Endothelial cell (in vitro differentiated cells): ENCODE measurements at places on chromosomes 7 and 10. TPM values are rescaled to one million over a fixed set of nuclear protein-coding genes. Genes with fewer than 3 reads are reported as not detected.

Gene EBLN1
- total RNA-seq: not detected

DNA sequence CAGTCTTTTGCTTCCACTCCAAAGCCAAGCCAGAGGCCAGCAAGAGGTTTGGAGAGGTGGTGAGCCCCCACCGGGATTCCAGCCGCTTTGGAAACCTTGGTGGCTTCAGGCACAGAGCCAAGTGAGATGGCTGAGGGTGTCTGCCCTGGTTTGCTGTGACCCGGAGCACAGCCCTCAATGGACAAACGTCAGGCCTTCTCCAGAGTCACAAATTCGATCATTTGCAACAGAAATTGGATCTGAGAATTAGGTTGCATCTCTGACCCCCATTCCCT is 885 bp upstream of the NKX1-2 start:
- DNase-seq: no peak

Gene CCDC3
- 26.1 TPM for total RNA-seq

DNA sequence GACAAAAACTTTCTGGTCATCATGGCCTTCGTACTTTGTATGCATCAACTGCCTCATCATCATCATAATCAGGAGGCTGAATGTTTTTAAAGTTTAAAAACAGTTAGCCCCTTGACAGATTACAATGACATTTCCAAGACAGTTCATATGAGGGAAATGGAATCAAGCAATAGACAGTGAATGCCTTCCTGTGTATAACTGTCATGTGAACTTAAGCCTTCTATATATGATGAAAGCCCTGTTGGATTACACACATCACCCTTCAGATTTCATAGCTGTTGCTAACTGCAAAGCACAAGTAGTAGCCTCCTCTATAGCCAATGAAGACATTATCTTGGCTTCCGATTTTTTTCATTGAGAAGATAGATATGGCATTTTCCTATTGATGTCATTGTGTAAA is 154.0 kb downstream of the PLXDC2 start:
- DNase-seq: no peak

Gene NEUROD6
- total RNA-seq: not detected

DNA sequence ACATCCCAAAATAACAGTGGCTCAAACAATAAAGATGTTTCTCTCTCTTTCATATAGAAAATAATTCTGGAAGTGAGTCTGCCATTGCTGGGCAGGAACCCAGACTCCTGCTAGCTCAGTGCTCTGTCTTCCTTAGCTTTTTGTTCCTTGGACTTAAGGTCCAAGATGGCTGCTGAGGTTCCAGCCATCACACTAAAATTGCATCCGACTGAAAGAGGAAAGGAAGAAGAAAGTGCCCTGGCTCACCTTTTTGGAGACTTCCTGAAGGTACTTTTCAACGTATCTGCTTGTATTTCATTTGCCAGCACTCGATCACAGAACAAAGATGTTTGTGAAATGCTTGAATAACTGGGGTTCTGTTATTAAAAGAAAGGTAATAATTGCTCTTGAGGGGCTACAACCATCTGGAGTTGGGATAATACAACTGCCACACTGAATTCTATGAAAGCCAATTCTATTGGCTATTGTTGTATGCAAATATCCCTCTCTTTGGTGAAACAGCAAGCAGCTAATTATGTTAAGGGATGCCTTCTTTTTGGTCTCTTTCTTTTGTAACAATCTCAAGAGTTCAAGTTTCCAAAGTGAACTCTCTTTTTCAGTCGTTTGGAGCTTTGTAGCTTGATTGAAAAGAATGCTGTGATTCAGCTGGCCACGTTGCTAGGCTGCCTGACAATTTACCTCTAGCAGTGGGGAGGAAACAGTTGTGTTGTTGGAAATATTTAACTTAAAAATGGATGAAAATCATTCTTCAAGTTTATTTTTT is 83.9 kb downstream of the BAMBI start:
- no peak for DNase-seq

DNA sequence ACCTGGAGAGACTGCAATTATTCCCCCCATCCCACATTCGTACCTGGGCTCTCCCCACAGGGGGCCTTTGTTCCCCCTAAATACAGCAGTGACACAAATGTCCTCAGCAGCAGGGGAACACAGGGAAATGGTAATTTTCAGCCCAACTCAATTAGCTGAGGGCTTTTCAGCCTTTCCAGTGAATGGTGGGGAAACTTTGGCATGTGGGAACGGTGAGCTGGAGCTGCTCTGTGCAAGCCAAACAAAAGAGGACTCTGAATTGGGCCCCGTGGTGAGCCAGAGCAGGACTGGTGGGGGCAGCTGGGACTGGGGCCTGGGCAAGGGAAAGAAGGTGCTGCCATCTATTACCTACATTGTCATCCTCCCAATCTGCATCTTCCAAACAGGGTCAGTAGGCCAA is 51.0 kb downstream of the FBXW4 start:
- no peak for DNase-seq

- no peak for DNase-seq
Measured at GRCh38 chr10:49735848-49736563, 26.1 kb downstream of the OGDHL start.

DNA sequence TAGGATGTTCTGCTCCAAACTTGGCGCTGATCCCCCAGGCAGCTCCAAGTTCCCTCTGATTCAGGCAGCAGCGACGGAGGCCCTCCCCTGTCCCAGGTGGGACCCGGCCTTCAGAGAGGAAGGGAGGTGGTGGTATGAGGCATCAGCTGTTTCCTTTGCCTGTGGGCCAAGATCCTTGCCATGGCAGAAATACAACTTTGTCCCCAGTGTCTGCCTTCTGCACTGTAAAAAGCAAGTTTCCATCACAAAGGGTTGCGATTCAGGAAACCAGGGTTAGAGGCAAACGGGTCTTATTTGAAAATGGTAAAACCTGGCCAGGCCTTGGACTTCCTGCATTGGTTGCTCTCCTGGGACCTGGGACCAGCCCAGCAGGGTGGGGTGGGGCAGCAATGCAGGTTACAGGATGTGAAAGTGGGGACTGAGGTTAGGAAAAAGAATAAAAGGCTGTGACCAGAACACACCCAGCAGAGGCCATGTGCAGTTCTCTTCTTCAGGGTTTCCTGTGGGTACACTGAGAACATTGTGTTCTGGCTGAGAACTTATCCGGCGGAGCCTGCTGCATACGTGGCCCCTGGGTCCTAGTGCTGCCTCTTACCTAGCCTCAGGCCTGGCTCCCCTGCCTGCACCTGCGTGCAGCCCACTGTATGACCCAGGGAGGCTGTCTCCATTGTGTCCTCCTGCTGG is 25.1 kb upstream of the DDIT4 start:
- peak; percentile 27 for DNase-seq

GRCh38 chr7:158924956-158925355 is 68.6 kb downstream of the DYNC2I1 start:
- DNase-seq: no peak

DNA sequence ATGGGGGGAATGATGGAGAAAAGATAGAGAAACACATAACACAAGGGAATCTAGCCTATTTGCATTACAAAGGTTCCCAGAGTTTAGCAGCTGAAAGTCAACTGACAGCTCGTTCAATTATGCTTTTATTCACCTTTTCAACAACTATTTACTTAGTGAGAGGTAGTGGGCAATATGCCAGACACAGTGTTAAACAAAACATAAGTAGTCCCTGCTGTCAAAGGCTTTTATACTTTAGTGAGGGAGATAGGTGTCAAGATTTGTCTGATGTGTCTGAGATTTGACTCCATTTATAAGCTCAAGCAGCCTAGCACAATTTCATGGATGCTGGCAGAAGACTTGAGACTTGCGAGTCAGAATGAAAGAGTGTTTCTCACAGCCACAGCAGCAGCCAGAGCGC is 549.0 kb upstream of the VSTM2A start:
- DNase-seq: no peak

DNA sequence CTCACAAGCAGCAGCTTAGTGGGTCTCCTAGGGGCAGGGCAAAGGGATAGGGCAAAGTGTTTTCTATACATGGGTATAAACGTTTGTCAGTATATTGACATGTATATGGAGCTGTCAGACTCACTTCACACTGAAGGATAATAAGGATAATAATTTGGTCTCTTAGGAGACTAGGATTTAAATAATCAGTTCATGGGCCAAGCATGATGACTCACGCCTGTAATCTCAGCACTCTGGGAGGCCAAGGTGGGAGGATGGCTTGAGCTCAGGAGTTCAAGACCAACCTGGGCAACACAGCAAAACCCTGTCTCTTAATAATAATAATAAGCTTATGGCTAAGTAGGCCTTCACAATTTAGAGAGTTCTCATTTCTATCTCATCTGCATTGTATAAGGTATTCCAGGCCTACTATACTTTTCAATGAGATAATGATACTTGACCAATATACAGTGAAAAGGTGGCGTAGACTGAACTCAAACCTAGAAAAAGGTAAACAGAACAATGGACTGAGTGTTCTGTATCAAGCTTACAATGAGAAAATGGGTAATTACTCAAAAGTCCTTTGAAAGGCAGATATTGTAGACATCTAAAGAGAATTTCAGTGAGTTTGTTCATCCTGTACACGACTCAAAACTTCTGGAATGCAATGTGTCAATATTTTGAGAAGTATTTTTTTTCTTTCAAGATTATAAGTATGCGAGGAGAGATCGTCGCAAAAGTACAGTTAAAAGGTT is 7.0 kb downstream of the GSAP start:
- DNase-seq: no peak

DNA sequence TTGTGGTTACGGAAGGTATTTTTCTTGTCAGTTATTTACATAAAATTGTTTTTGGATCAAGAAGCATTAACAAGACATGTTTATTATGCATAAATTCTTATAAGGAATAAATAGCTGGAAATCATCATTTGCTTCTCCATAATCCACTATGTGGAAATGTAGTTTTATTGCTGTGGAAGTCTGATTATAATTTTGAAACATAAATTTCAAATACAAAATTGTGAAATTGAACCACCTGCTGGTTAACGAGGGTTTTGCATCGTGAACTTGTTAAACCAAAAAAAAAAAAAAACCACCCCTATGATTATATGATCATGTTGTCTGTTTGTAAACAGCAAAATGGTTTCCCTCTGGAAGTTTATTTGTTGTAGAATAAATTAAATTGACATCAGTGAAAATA is 25.9 kb downstream of the ABRAXAS2 start:
- no peak for DNase-seq

Gene GIMAP1
- total RNA-seq: 3.6 TPM

- no peak for DNase-seq
Measured at GRCh38 chr10:117936566-117936965, 110.2 kb downstream of the RAB11FIP2 start.

- no peak for DNase-seq
Measured at GRCh38 chr10:66455304-66455703, 470.5 kb upstream of the LRRTM3 start.

DNA sequence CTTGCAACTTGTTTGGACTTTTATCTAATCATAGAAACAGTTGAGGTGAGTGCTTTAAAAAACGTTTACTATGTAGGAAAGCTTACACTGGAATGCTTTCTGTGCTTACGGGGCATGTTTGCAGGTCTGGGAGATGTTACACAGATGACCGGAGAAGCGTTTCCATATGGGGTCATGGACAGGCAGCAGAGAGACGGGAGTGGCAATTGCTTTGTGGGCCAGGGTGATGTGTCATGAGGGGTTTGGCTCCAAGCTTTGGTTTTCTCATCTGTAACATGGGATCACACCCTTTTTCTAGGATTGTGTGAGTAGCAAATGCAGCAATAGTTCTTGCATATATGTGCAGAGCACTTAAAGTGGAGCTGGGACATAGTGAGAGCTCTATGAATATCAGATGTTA is 174.8 kb upstream of the MKI67 start:
- DNase-seq: no peak

- DNase-seq: no peak
Measured at GRCh38 chr10:124379609-124380193, 39.0 kb downstream of the OAT start.

DNA sequence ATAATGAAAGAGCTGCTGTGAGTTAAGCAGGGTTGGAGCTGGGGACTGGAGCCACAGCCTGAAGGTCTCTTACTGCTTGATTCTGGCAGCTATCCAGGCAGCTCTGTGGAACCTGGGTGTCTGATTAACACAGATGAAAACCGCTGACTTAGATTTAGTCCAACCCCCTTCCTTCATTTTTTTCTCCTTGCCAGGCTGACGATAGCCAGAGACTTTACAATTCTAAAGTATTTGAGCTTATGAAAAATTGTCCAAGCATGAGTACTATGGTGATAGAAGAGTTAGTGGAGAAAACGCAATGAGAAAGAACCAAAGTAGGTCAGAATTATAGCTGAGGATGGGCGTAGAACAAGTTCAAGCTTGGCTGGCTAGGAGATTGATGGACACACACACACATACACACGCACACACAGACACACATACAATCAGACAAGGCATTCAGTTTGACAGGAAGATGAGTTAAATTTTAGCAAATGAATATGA is 13.5 kb upstream of the GPR85 start:
- no peak for DNase-seq

DNA sequence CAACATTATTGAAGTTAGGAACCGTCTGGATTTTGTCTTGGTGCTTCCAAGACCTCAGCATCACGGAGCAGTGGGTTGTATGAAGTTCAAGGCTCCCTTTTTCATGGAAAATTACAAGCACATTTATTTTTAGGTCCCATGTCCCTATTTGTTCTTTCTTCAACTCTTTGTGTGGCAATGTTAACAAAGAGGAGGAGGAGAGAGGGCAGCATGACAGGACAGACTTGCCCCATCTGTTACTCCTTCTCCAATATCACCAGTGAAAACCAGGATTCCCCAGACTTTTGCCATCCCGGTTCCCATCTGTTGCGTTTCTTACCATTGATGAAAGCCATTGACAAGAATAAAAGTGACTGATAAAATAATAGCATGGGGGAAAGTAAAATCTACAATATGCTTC is 28.6 kb downstream of the EEPD1 start:
- DNase-seq: no peak

Gene TRA2A
- 107 TPM for total RNA-seq

- DNase-seq: no peak
Measured at GRCh38 chr7:8605221-8605620, 171.8 kb downstream of the NXPH1 start.

DNA sequence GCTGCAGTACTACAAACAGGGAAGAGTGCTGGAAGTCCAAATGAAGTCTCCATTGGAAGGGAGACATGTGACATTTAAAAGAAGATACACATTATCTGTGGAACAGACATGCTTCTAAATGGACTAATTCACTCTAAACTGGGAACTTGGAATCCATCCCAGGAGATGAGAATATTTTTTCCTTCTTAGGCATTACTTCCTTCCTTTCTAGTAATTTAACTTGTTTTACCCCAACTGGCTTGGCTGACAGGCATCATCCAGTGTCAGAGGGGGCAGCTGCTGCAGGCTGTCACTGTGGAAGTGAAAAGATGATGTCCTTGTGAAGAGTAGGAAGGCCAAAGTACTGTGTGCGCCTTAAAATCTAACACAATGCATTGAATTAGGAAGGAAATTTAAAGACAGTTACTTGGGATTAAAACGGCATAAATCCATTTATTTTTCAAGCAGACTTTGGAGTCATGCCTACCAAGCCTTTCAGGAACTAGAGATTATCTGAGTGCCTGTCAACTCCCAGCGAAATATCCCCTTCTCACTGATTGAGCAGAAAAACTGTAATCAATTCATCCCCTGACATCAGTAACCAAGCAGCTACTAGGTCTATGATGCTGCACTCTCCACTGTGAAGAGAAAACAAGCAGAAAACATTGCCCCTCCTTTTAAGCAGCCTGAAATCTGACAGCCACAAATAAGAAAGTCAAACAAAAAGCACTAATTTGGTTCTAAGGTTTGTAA is 161.2 kb downstream of the DGKI start:
- DNase-seq: no peak

GRCh38 chr10:11670381-11670780 is 58.9 kb upstream of the USP6NL start:
- DNase-seq: no peak

GRCh38 chr10:72694476-72695369 is 2.8 kb downstream of the MCU start:
- DNase-seq: peak; percentile 5

- DNase-seq: no peak
Measured at GRCh38 chr10:109698086-109698485, 225.2 kb downstream of the XPNPEP1 start.
